ENCODE measurements at places on chromosomes 16 and 17. TPM values are rescaled to one million over a fixed set of nuclear protein-coding genes. Genes with fewer than 3 reads are reported as not detected.
A peak's percentile ranks its signal among the peaks of the same experiment; 100 is the strongest.

DHX58 gene
- total RNA-seq: not detected

- H3K36me3 ChIP-seq: no peaks in the 10 kb centered on the region
- peaks cover 40% of the 10 kb centered on the region for H3K4me1 ChIP-seq
- peak within 1 kb of the TSS; percentile 94 for H3K4me3 ChIP-seq
- DNase-seq: peak; percentile 96
- H3K27me3 ChIP-seq: no peaks in the 10 kb centered on the region
- H3K27ac ChIP-seq: peak within 1 kb of the TSS; percentile 99
Observed at GRCh38 chr17:44070455-44071197, at the start of gene G6PC3. Gene G6PC3, plus strand, starts transcription at chr17:44070735. Its CDS starts 231 bp downstream, at chr17:44070966.

SCGB1C2 gene
- not detected for total RNA-seq

C16orf74 gene
- total RNA-seq: 1.2 TPM

GRCh38 chr17:48631693-48632578, 5.8 kb upstream of the HOXB9 start:
- H3K27me3 ChIP-seq: peaks cover 100% of the 10 kb centered on the region
- peaks cover 2% of the 10 kb centered on the region for H3K36me3 ChIP-seq
- DNase-seq: no peak
- peak overlapping the region; percentile 80 for H3K4me3 ChIP-seq

DNA sequence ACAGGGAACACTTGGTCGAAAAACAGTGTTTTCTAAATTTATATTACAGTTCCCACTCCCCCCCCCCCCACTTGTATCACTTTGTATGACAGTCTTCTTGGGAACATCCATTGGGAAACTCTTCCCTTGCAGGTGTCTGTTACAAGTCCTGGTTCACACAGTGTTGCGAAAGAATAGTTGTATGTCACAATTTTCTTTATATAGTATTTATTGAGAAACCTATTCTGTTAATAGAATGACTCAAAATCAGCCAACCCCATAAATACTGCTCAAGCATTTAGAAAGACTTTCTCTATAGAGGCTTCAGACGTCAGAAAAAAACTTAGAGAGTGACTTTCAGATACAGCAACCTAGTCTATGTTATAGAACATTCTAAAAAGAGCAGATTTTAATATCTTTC, 414.4 kb downstream of the WWOX start:
- DNase-seq: no peak
- H3K27ac ChIP-seq: no peak overlapping the region
- H3K27me3 ChIP-seq: no peaks in the 10 kb centered on the region
- H3K4me1 ChIP-seq: peaks cover 8% of the 10 kb centered on the region

DNA sequence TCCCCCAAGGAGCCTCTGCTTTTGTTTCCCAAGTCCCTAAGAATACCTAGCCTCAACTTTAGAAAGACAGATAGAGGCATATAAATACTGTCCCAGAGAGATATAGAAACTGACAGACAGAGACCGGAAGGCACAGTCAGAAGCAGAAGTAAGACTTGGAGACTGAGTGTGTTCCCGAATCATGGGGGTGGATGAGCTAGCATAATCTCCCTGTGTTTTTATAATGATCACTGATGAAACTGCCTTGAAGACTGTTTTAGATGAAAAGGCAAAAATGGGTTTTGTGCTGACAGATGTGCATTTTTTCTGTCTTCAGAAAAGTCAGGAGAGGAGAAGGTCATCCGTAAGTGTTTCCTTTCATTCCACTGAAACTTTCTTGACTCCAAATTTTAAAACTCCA, 8.3 kb upstream of the PSMD3 start:
- H3K36me3 ChIP-seq: no peaks in the 10 kb centered on the region
- H3K27ac ChIP-seq: no peak overlapping the region
- peaks cover 75% of the 10 kb centered on the region for H3K27me3 ChIP-seq
- no peak for DNase-seq
- no peak overlapping the region for H3K4me3 ChIP-seq
- no peaks in the 10 kb centered on the region for H3K4me1 ChIP-seq

- H3K4me3 ChIP-seq: no peak overlapping the region
- no peak overlapping the region for H3K27ac ChIP-seq
- no peaks in the 10 kb centered on the region for H3K27me3 ChIP-seq
- no peaks in the 10 kb centered on the region for H3K36me3 ChIP-seq
- no peaks in the 10 kb centered on the region for H3K4me1 ChIP-seq
- no peak for DNase-seq
Observed at GRCh38 chr16:76389126-76389525, 111.9 kb downstream of the CNTNAP4 start.

DNA sequence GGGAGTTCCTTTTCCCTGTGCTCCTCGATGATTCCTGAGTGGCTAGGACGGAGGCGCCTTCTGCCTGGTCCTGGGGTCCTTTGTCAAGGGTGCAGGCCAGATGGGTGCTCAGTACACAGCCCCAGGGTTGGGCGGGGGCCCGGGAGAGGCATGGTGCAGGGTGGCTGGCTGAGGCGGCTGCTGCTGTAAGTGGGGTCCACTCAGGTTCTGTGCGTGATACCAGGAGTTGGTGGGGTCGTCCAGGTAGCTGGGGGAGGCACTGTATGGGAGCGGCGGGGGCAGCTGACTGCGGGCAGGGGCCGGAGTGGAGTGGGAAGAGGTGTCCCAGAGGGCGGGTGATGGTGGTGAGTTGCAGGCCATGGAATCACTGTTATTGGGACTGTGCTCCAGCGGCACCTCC, 3.6 kb downstream of the DLX3 start:
- DNase-seq: no peak
- no peaks in the 10 kb centered on the region for H3K36me3 ChIP-seq

DNA sequence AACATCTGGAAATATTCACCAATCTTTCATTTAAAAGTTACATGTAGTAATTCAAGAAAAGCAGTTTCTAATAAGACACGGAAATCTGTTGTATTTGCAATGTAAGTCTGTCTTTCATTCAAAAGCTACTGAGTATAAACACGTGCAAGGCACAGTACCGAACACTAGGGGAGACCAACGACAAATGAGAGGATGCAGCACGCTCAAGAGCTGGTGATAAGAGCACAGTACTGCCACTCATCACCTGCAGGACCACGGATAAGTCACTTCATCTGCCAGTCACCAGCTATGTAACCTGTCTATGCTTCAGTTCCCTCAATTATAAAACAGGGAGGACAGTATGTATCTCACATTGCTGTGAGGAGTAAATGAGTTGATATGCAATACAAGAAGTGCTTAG, 67.1 kb downstream of the CLEC18A start:
- no peaks in the 10 kb centered on the region for H3K27me3 ChIP-seq
- H3K36me3 ChIP-seq: peaks cover 13% of the 10 kb centered on the region

ZNF785 gene
- 38.3 TPM for total RNA-seq

DNA sequence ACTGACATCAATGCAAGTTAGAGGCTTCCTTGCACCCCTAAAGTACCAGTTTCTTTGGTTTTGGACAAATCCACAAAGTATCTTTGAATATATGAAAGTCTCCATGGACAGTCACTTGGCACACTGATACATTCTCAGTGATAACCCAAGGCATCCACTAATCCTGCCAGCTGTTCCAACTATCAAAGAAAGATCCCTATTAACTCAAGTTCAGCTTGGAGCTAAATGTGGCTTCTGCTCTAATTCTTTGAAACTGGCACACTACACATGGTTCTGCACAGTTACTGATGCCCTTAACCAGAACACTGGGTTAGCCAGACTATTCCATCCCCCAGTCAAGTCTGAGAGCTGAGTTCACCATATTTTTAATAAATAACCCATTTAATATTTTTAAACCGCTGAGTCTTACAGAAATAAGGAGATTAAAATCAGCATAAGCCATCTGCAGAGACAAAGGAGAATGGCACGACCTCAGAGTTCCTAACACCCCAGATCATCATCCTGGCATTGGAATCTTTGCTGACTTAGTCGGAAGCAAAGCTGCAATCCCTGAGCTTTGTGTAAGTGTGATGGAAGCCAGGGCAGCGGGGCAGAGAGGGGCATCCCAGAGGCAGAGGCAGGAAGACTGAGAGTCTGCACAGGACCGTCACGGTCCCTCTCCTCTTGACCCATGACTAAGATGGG, 6.3 kb downstream of the CACNG1 start:
- no peak overlapping the region for H3K4me3 ChIP-seq
- no peaks in the 10 kb centered on the region for H3K27me3 ChIP-seq
- no peak for DNase-seq
- H3K4me1 ChIP-seq: no peaks in the 10 kb centered on the region
- peaks cover 2% of the 10 kb centered on the region for H3K36me3 ChIP-seq

- peaks cover 17% of the 10 kb centered on the region for H3K36me3 ChIP-seq
- peaks cover 32% of the 10 kb centered on the region for H3K4me1 ChIP-seq
Observed at GRCh38 chr17:77728871-77729270, 229.6 kb upstream of the TNRC6C start.

DNA sequence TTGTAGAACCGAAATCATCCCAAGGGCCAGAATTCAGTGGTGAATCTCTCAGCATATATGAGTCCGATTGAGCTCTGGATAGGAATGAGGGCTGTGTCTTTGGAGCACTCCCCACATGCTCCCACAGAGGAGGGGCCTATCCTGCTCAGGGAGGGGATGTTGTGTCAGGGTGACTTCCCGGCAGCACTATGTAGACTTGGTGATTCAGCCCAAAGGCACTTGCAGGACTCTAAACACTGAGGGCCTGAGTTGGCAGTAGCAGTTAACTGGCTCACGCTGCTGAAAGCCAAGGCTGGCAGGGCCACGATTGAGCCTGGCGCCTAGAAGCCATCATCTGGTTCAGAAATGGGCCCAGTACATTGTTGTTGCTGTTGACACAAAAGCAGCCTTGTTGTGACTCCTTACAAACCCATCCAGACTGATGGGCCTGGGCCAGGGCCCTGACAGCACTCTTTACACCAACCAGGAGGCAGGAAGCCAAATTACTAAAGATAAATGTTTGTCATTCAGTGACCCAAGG, 31.9 kb downstream of the NMT1 start:
- H3K27me3 ChIP-seq: no peaks in the 10 kb centered on the region
- H3K4me3 ChIP-seq: no peak overlapping the region
- no peak overlapping the region for H3K27ac ChIP-seq
- DNase-seq: no peak

OTOA gene
- 0.34 TPM for total RNA-seq

TNFSF12 gene
- total RNA-seq: 5.4 TPM

GRCh38 chr17:27939474-27940465, 46.6 kb upstream of the LYRM9 start:
- H3K27ac ChIP-seq: no peak overlapping the region
- H3K27me3 ChIP-seq: peaks cover 65% of the 10 kb centered on the region
- DNase-seq: no peak
- H3K4me1 ChIP-seq: peaks cover 2% of the 10 kb centered on the region
- no peaks in the 10 kb centered on the region for H3K36me3 ChIP-seq

MRPL45 gene
- 47.5 TPM for total RNA-seq

ACAP1 gene
- 1.3 TPM for total RNA-seq
